ENCODE measurements at places on chromosomes 7 and 10.

GRCh38 chr7:158706273-158706704 lies 1.7 kb upstream of the NCAPG2 start:
- DNase-seq = no peak

GRCh38 chr10:119305860-119306513 lies 98.6 kb downstream of the GRK5 start:
- no peak for DNase-seq

- DNase-seq = no peak
These were observed 3.0 kb downstream of the IRF5 start for GRCh38 chr7:128940494-128941322.

DNA sequence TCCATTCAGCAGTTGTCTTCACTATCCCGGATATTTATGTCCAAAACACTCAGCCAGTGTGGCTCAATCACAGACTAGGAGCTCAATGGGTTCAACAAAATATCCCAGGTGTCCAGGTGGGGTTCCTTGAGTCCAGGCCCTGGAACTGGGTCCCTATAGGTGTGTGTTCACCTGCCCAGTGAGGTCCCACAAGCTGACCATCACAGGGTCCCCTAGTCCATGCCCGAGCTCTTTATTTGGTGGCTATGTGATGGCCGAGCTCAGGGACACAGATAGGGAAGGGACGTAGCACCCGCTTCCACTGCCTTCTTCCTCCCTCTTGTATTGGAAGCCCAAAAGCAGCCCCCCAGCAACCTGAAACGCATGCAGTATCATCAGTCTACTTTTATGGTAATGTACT lies 78.9 kb upstream of the DDC start:
- DNase-seq = no peak

- DNase-seq = no peak
These were observed 80.7 kb downstream of the PHTF2 start for GRCh38 chr7:77879272-77879671.

Measured in NCI-H2081 treated with DMSO at 0.1 percent for 48 hours (cell line).